ENCODE measurements at places on chromosomes 1 and 21. TPM values are rescaled to one million over a fixed set of nuclear protein-coding genes. Genes with fewer than 3 reads are reported as not detected.

GRCh38 chr21:15820852-15821379 lies 91.1 kb downstream of the USP25 start:
- DNase-seq: no peak

DNA sequence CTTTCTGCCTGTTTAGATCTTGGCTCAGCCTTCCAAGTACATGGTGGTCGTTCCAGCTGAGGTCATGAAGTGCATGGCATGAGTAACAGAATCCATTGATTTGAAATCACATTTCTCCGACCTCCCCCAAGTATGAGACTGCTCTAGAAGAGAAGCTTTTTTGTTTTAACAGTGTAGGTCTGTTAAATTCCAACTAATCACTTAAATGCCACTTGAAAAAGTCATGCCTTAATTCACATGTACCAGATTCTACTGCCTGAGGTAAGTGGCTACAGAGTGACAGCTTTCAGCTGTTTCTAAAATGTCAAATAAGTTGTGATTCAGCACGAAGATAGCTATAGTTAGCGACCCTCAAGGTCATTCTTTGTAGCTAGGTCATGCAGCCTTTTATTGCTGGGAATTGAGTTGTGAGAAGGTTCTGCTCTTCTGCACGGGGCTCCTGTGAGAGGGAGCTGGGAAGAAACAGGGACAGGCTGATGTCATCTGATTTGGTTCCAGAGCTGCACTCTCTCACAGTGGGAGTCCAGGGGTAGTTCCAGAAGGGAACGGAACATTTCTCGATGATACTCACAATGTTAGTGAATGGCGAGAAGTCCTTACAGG lies 112.7 kb downstream of the VPS13D start:
- no peak for DNase-seq

- DNase-seq: peak; percentile 38
Observed at GRCh38 chr1:229253151-229253974, 17.5 kb upstream of the RAB4A start.

Gene MAP10
- total RNA-seq: 1.3 TPM

GRCh38 chr1:1129381-1129821 lies 13.5 kb upstream of the C1orf159 start:
- no peak for DNase-seq

Gene RXRG
- not detected for total RNA-seq

Gene PLCH2
- 2.9 TPM for total RNA-seq

GRCh38 chr1:116693759-116694480 lies 26.4 kb upstream of the IGSF3 start:
- no peak for DNase-seq

Gene CAPN8
- not detected for total RNA-seq

DNA sequence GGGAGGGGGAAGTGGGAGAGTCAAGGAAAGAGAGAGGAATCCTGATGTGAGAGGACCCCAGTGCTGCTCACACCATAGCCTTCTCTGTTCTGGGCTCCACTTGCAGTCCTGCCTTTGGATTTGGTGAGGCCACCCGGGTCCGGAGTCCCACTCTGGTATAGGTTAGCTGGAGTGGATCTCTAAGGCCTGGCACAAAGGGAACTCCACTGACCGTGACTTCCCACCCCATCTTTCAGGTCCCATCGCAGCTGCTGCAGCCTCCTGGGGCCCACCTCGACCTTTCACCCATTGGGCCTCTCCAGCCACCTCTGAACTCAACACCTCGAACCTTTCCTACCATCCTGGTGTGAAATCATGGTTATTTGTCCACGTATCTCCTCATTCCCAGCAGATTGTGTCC lies 324.4 kb downstream of the MATN1 start:
- no peak for DNase-seq

DNA sequence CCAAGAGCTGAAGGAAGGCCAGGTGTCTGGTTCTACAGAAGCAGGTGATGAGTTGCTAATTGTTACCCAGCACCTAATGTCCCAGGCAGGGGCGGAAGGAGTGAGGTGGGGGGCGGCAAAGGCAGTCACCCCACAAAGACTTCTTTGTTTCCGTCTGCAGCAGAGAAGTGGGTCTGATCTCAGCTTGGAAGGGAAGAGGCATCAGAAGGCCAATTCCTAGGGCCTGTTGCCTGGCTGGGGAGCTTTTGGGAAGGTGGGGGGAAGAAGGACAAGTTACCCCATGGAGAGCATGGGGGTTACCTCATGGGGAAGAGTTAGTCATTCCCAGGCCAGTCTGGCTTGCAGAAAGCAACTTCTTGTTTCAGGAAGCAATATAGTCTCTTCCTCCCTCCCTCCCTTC lies 10.9 kb downstream of the IGSF21 start:
- no peak for DNase-seq

GRCh38 chr1:8340448-8340847 lies 22.5 kb downstream of the SLC45A1 start:
- no peak for DNase-seq

Gene SMCP
- total RNA-seq: not detected

DNA sequence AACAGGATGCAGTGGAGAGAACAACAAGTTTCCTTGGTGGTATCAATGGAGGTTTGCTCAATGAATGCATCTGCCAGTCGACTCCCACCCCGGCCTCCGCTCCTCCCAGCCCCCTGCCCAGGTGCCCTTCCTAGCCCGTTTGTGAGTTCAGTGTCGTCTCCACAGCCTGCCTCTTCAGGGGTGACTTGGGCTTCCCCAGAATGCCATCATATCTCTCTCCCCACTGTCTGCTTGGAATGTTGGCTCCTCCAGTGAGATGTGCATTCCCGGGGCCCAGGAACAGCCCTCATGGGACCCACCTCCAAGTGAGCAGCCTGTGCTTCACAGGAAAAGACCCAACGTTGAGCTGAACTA lies 30.5 kb downstream of the MATN1 start:
- DNase-seq: no peak

Gene CXADR
- 0.29 TPM for total RNA-seq

DNA sequence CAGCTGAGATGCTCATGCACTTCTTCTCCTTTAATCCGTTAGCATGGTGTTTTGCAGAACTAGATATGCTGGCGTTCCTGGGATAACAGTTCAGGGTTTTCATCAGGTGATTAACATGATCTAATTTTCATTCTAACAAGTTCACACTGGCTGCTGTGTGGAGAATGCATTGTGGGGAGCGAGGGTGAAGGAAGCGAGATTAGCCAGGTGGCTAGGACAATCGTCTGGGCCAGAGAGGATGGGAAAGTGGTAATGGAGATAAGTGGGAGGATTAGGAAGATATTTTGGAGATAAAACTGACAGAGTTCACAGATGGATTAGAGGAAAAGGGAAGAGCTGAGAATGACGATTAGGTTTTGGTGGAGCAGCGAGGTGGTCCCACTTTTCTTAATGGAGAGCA lies 138.1 kb upstream of the MAGI3 start:
- no peak for DNase-seq

Gene RBM34
- 136 TPM for total RNA-seq

DNA sequence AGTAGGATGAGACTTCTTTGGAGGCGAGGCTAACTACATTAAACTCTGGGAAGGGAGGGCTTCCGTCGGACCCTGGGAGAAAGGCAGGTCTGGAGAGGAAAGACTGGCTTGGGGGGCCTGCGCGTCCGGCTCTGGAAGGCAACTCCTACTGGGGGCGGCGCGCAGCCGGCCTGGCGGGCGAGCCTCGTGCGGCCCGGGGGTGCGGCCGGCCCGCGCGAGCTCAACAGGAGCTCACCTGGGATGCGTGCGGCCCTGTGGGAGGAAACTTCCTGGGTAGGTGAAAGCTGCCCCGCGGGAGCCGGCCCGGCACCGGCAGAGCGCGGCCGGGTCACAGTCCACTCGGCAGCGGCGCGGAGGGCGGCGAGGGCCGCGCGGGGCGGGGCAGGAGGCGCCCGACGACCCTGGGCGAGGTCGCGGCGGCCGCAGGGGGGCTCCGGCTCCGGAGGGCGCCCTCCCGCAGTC lies 449 bp downstream of the EPS15 start:
- peak; percentile 62 for DNase-seq

DNA sequence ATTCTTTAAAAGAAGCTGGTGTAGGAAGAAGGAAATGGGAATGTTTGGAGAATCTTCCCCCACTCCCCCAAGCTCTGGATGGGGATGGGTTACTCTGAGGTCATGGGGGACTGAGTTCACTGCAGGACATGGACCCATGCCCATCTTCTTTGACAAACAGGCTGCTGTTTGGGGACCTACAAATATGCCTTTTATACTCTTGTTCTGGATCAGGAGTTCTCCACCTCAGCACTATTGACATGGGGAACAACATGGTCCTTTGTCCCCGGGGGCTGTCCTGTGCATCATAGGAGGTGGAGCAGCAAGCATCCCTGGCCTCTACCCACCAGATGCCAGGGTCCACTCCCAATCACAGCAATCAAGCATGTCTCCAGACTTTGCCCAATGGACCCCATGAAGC lies 365.8 kb upstream of the C1orf174 start:
- no peak for DNase-seq

Gene SAMD13
- 0.67 TPM for total RNA-seq

Gene LELP1
- total RNA-seq: not detected

- DNase-seq: peak; percentile 46
Observed at GRCh38 chr1:223702735-223703667, 9.3 kb upstream of the CAPN2 start.

DNA sequence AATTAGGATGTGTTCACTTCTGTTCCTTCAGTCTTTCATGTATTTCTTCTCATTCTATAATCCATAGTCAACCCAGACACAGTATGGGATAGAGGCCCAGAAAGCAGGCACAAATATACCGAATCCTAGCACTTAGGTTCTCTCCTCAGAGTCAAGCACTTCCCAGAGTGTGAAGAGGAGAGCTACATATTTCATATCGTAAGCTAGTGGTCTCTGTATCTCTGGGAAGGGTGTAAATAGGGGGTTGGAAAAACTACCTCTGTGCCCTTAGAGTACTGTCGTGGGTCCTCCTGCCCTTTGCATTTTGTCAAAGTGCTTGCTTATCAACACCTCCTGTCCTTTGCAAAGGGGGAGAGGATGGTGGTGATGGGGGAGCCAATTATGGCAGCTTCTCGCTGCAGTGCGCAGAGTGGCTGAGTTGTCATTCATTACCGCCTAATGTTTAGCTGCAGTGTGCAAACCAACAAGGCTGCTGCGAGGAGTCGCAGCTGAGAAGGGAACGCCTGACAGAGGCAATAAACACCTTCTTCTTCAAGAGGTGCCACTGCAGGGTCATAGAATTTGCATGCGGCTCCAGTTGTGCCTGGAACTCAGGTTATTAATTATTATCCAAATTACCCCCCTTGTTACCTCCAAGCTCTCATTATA lies 182.7 kb downstream of the NUF2 start:
- no peak for DNase-seq

- DNase-seq: no peak
Observed at GRCh38 chr1:210302501-210302900, 26.2 kb upstream of the HHAT start.

Gene AKNAD1
- total RNA-seq: not detected

DNA sequence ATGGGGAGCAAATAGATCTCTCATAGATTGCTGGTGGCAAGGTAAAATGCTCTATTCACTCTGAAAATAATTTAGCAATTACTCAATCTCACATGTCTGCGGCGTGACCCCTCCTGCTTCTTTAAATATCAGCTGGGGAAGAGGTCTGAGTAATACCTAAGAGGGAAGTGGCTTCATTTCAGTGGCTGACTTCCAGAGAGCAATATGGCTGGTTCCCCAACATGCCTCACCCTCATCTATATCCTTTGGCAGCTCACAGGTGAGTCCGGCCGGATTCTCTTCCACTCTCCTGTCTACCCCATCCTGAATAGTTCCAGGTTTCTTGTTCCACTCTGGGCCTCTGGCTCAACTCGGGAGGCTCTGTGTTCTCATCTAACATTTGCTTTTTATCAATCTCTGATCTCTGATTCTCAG lies at the start of gene SLAMF7:
SLAMF7 (plus strand) TSS at position 150 of the 414 bp plus-strand sequence; CDS start at position 205, 55 bp downstream.
- peak; percentile 82 for DNase-seq

Gene LMX1A
- not detected for total RNA-seq

DNA sequence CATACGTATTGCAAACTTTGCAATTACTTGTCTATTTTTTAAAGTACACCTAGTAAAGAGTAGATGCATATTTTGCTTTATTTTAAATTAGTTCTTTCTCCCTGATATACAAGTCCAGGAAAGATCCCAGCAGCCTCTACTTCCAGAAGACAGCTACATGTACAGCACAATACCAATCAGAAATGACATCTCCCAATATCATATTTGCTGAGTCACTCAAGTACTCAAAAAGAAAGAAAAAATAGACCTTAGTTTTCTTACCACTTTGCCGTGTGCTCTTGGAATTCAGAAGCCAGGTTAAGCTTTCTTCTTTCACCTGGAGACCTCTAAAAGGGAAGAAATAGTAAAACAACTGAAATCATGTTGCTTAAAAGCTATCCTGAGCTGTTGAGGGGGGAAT lies 412.6 kb upstream of the RUNX1 start:
- DNase-seq: no peak

Gene CREB3L4
- total RNA-seq: 8.3 TPM

Gene A3GALT2
- not detected for total RNA-seq

- DNase-seq: peak; percentile 61
Observed at GRCh38 chr21:34834852-34835501, 166.2 kb downstream of the CLIC6 start.

Gene CLDN17
- total RNA-seq: not detected

DNA sequence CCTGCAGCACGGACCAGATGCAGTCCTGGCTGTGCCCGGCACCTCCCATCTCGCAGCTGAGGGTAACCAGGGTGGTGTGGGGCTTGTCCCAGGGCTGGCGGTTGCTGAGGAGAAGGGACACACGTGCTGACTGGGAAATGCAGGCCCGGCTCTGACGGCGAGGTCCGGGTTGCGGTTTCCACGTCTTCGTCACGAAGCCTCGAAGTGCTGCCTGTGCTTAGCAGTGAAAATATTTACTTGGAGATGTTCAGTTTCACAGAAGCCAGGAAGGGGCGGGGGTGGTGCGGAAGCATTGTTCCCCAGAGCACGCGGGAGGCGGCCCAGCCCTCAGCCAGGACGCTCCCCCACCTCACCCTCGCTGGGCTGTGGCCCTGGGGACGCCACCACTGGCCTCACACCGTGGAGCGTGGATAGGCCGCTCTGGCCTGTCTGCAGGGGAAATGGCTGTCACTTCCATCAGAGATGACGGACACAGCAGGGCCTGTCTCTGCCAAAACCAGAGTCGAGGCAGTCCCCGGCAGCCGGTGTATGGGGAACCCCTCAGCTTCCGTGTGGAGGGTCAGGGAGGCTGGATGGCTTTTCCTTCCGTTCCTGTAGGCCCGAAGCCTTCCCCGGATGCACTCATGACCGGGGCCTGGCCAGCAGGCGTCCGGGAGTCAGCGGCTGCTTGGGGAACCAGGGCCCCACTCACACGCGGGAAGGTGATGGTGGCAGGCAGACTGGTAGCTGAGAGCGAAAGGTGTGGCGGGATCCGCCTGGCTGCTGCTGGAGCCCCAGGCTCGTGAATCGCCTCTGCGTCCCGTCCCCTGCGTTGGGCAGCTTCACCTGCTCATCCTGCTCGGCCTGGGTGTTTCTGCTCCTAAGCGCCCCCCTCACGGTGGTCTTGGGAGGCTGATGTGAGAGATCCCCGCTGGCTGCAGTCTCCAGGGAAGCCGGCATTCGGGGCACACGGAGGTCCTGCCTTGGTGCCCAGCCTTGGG lies 14.7 kb upstream of the POFUT2 start:
- peak; percentile 57 for DNase-seq

DNA sequence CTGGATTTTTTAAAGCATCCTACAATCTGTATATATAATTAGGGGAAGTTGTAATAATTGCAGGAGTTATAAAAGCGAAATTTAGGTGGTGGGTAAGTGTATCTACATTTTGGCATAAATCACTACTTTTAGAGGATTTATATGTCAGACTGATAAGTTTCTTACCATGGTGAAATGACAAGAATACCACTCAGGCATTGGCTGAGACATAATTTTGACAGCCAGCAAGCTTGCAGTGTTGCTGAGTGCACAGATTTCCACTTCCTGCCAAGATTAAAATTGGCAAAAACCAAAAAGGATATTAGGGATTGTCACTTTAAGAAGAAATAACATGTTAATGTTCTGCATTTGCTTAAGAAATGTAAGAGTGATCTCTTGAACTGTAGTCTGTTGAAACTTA lies 28.2 kb downstream of the NFIA start:
- DNase-seq: no peak

Measured in activated CD8-positive, alpha-beta T cell treated with anti-CD3 and anti-CD28 coated beads for 36 hours (primary cell).